ENCODE measurements at places on chromosomes 13 and 19.

- no peak for DNase-seq
Measured at GRCh38 chr13:53783471-53783870, 754.9 kb downstream of the OLFM4 start.

- no peak for DNase-seq
Measured at GRCh38 chr19:18551631-18552030, 6.0 kb upstream of the KXD1 start.

GRCh38 chr13:112469071-112469745, 93.1 kb downstream of the SPACA7 start:
- DNase-seq: no peak

DNA sequence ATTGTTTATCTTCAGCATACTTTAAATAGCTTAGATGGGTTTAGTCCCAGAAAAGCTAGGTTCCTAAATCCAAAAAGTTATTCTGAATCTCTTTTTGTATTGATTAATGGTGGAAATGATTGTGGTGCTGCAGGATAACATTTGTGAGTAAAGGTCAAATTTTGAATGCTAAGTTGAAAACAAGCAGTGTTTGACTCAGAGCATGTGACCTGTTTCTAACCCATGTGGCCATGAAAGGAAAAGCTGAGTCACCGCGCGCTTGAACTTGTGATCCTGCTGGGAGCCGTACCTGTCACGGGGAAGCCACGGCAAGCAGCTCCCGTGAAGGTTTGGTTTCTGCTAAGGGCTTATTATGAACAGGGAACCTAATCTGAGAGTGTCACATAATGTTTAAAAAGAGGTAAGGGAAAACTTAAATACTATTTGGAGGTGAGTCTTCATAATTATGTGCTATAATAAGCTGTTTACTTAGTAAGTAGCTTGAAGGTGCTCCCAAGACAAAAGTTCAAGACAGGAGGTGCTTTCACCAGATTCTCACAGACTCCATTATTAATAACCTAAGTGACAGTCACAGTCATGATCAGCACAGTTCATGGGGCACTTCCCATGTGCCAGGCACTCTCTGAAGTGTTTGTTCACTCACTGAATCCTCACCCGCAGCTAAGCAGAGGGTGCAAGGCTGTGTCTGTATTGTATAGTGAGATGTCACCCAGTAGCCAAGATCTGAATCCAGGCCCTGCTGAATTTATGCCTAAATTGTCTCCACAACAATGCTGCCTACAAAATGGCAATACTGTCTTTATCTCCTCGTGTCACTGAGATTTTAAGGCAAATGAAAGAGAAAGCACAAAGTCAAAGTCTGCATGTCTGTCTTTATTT, 286.5 kb downstream of the MYO16 start:
- DNase-seq: peak; percentile 84

DNA sequence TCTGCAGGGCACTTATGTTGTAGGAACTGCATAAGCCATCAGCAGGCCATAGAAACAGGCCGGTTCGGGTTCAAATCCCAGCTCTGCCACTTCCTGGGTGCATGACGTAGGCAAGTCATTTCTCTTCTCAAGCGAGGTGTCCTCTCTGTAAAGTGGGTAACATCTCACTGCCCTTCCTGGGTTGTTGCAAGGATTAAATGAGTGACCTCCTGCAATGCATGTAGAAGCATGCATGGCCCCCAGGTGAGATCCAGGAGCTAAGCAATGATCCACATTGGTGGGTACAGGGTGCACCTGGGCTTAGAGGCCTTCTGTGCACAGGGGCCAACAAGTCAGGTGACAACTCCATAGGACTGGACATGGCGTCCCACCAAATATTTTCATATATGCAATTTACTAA, 13.8 kb downstream of the PHLDB3 start:
- DNase-seq: no peak

- no peak for DNase-seq
Measured at GRCh38 chr13:18946738-18947137, 234.9 kb downstream of the TUBA3C start.

DNA sequence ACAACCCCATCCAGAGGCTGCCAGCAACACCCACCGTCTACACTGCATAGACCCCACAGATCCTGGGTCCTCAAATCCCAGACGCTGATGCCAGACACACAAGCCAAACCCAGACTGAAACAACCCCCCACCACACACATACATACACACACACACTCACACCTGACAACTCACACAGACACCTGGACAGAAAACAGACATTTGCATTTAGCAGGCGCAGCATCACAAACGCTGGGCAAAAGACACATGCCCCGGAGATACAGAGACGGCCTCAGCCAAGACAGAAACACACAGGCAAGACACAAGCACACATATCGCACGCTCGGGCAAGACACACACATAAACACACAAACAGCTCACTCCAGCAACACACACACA, 1.3 kb downstream of the BBC3 start:
- no peak for DNase-seq

DNA sequence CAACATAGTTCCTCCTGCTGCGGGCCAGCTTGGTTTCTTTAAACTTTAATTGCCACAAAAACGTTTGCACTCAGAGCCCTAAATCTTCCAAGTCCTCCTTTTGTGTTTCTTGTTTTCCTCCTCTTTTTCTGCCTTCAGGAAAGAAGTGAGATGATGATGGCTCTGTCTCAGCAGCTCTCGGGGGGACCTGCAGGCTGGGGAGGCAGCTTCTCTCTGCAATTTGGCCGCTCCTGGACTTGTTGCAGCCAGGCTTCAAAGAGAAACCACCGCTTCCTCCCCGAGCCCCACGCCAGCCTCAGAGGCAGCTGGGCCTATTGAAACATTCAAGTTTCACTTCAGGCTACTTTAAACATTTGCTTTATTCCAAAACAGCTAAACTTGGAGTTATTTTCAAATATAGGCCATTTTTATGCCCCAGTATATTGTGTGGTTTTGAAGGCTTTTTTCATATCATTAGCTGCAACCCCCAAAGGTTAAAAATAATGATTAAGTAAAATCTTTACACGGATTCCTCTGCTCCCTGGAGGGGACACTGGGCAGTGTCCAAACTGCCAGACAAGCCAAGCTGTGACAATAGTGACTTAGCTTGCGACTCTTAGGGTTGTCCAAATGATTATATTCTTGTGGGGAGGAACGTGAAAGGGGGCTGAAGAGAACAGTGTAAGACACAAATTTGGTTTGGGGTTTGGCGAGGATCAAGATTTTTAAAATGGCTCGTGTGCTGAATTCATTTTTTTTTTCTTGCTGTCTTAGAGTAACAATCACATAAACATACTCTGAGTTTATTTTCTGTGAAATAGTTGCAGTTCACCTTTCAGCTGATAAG, 330.8 kb downstream of the DLEU7 start:
- DNase-seq: peak; percentile 36

DNA sequence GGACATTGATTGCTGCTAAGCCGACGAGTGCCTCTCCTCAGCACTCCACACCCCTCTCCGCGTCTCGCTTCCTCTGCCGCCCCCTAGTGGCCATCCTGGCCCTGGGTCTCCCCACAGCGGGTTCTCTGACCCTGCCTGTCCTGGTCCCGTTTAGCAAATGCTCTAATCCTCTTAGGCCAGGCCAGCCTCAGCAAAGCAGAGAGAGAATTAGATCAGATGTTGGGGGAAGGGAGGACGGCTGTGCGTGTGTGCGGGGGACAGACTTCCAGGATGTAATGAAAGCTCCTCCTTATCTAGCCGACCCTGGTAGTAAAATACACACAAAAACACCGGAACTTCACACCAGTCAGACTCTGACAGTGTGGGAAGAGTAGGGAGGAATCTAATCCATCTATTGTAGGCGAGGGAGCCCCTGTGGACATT, 4.5 kb downstream of the TPRX2 start:
- DNase-seq: peak; percentile 93

DNA sequence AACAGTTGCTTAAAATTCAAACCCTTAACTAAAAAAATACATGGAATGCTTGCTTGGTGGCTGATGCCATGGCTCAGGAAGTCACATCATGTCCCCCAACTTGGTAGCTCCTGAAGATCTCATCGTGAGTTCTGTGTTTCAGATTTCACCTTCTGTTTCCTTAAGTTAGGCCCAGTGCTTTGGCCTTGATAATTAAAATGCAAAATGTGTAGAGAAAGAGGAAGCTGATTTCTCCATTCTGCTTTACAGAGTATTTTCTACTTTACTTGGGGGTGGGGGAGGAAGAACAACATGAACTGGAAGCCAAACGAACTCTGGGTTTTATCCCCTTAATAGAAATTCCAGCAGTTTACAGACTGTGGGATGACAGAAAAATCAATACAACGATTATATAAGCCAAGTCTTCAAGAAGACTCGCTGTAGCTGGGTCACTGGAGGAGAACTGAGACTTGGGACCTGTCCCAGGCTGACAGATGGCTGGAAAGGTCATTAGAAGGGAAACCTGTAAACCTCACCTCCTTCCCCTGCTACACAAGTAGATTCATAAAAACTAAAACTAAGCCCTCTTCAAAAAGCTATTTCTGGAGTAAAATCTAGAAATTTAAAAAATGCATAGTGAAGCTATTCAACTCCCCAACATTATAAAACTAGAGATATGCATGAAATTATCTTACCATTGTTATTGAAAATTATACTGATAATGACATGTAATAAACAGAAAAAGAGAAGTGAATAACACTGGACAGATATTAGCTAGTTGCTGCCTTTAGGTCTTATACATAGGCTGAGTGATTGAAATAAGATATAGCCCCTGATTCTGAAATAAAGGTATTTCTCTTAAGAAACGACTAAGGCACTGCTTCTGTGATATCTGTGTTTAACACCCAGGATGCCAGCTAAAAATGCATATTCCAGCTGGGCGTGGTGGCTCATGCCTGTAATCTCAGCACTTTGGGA, 22.1 kb upstream of the GGACT start:
- DNase-seq: no peak

Measured in stimulated activated CD4-positive, alpha-beta T cell treated with anti-CD3 and anti-CD28 coated beads, Interleukin-2, amount 100 ng/mL, for 24 hours (primary cell).